ENCODE measurements at places on chromosomes 4 and X. TPM values are rescaled to one million over a fixed set of nuclear protein-coding genes. Genes with fewer than 3 reads are reported as not detected.
A peak's percentile ranks its signal among the peaks of the same experiment; 100 is the strongest.

- no peak overlapping the region for H3K4me3 ChIP-seq
- no peak overlapping the region for H3K27ac ChIP-seq
- no peaks in the 10 kb centered on the region for H3K4me1 ChIP-seq
- no peaks in the 10 kb centered on the region for H3K36me3 ChIP-seq
These were observed 191.2 kb downstream of the IDS start for GRCh38 chrX:149313871-149314371.

DNA sequence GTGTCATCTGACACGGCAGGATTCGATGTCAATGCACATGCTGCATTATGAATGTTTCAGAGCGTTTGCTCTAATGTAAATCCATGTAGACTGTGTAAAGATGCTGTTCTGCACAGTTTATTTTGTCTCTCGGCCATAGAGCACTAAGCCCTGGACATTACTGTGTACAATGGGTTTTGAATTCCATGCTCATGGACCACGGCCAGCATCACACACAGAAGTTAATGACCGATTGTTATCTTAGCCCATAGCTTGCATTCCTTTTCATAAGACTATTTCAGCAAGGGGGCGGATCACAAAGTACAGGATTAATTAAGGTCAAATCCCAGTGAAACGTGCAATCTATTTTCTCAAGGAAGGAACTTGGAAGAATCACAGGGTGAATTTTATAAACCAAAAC, 286.1 kb upstream of the TENM3 start:
- no peaks in the 10 kb centered on the region for H3K27me3 ChIP-seq
- no peaks in the 10 kb centered on the region for H3K4me1 ChIP-seq
- no peak overlapping the region for H3K4me3 ChIP-seq
- no peak for DNase-seq
- H3K27ac ChIP-seq = no peak overlapping the region
- no peaks in the 10 kb centered on the region for H3K36me3 ChIP-seq

DNA sequence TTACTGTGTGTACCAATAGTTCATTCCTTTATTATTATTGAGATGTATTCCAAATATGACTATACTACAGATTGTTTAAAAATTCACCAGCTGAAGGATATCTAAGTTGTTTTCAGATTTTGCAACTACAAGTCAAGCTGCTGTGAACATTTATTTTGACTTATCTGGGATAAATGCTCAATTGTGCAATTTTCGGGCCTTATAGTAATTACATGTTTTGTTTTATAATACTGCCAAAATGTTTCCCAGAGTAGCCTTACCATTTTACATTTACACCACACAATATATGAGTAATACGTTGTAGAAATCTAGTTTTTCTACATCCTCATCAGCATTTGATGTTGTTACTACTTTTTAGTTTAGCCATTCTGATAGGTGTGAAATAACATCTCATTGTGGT, 179.6 kb downstream of the ANTXR2 start:
- no peaks in the 10 kb centered on the region for H3K4me1 ChIP-seq
- H3K27me3 ChIP-seq = no peaks in the 10 kb centered on the region
- H3K36me3 ChIP-seq = no peaks in the 10 kb centered on the region

- no peak overlapping the region for H3K4me3 ChIP-seq
- no peaks in the 10 kb centered on the region for H3K36me3 ChIP-seq
- no peak overlapping the region for H3K27ac ChIP-seq
- DNase-seq = no peak
- H3K27me3 ChIP-seq = no peaks in the 10 kb centered on the region
These were observed 834.6 kb upstream of the AMOT start for GRCh38 chrX:113675278-113675677.

GRCh38 chr4:150938417-150938816, 76.7 kb downstream of the LRBA start:
- H3K36me3 ChIP-seq = no peaks in the 10 kb centered on the region
- no peak overlapping the region for H3K4me3 ChIP-seq
- no peak for DNase-seq
- no peaks in the 10 kb centered on the region for H3K4me1 ChIP-seq
- no peak overlapping the region for H3K27ac ChIP-seq

GRCh38 chr4:77652237-77652897, 46.7 kb downstream of the CXCL13 start:
- no peaks in the 10 kb centered on the region for H3K36me3 ChIP-seq
- H3K27ac ChIP-seq = no peak overlapping the region
- no peaks in the 10 kb centered on the region for H3K27me3 ChIP-seq
- no peak for DNase-seq
- no peak overlapping the region for H3K4me3 ChIP-seq

- H3K27ac ChIP-seq = no peak overlapping the region
- no peak for DNase-seq
- H3K4me3 ChIP-seq = peak overlapping the region; percentile 60
- H3K36me3 ChIP-seq = no peaks in the 10 kb centered on the region
- peaks cover 11% of the 10 kb centered on the region for H3K4me1 ChIP-seq
These were observed 529 bp upstream of the CITED1 start for GRCh38 chrX:72306085-72306801.

- H3K36me3 ChIP-seq = no peaks in the 10 kb centered on the region
- no peak overlapping the region for H3K4me3 ChIP-seq
- no peaks in the 10 kb centered on the region for H3K27me3 ChIP-seq
- no peak overlapping the region for H3K27ac ChIP-seq
These were observed 44.9 kb downstream of the CCNG2 start for GRCh38 chr4:77201857-77202256.

DNA sequence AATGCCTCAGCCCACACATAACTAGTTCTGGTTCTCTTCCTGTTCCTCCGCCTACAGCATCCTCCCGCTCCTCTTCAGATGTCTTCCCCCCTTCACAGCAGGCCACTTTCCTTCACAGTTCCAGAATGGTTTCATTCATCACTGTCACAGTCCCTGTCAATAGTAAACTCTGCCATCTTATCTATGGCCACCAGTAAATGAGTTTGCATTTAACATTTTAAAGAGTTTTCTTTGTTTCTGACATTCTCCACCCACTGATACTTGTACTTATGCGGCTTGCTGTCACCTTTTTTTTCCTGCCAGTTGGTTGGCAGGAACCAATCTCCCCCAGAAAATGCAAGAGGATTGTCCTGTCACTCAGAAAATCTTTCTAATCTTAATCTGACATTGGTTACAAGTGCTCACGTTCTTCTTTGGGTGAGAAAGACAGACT, 114.1 kb downstream of the GLUD2 start:
- no peaks in the 10 kb centered on the region for H3K36me3 ChIP-seq
- no peak overlapping the region for H3K4me3 ChIP-seq
- no peaks in the 10 kb centered on the region for H3K27me3 ChIP-seq
- H3K4me1 ChIP-seq = no peaks in the 10 kb centered on the region
- no peak for DNase-seq

GRCh38 chr4:88447371-88448095, 9.4 kb upstream of the HERC5 start:
- H3K27me3 ChIP-seq = no peaks in the 10 kb centered on the region
- no peak overlapping the region for H3K27ac ChIP-seq
- no peaks in the 10 kb centered on the region for H3K36me3 ChIP-seq
- DNase-seq = no peak

DNA sequence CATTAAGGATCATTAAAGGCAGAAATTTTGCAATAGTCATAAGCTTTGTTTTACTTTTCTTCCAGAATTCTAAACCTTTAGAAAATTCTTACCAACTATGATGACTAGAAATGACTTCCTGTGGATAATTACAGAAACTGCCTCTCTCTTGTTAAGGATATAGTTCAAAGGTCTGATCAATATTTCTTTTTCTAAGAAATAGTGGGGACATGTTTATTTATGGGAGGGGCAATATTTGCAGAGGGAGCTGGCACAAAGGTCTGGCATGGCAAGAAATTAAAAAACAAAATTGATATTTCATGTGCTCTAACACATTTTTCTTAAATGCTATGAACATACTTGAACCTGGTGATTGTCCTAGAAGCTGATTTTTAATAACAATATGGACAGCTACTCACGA, 448.9 kb downstream of the KCTD8 start:
- H3K27me3 ChIP-seq = no peaks in the 10 kb centered on the region
- no peak for DNase-seq
- H3K4me3 ChIP-seq = no peak overlapping the region
- H3K36me3 ChIP-seq = no peaks in the 10 kb centered on the region

- H3K27me3 ChIP-seq = no peaks in the 10 kb centered on the region
- DNase-seq = no peak
- H3K4me1 ChIP-seq = no peaks in the 10 kb centered on the region
- H3K4me3 ChIP-seq = no peak overlapping the region
- no peak overlapping the region for H3K27ac ChIP-seq
These were observed 107.4 kb upstream of the MAMLD1 start for GRCh38 chrX:150255441-150256296.

GRCh38 chr4:89645482-89645881, 191.5 kb downstream of the SNCA start:
- no peak overlapping the region for H3K27ac ChIP-seq
- no peaks in the 10 kb centered on the region for H3K36me3 ChIP-seq
- DNase-seq = no peak
- H3K4me1 ChIP-seq = no peaks in the 10 kb centered on the region
- no peak overlapping the region for H3K4me3 ChIP-seq

- no peak overlapping the region for H3K4me3 ChIP-seq
- DNase-seq = no peak
- no peaks in the 10 kb centered on the region for H3K36me3 ChIP-seq
- H3K27me3 ChIP-seq = no peaks in the 10 kb centered on the region
- no peaks in the 10 kb centered on the region for H3K4me1 ChIP-seq
These were observed 28.5 kb upstream of the CRMP1 start for GRCh38 chr4:5921101-5921980.

- H3K36me3 ChIP-seq = no peaks in the 10 kb centered on the region
- H3K4me3 ChIP-seq = no peak overlapping the region
- peak; percentile 50 for DNase-seq
- no peak overlapping the region for H3K27ac ChIP-seq
These were observed 37.8 kb upstream of the SLC9A7 start for GRCh38 chrX:46796574-46797191.

- no peaks in the 10 kb centered on the region for H3K27me3 ChIP-seq
- no peaks in the 10 kb centered on the region for H3K36me3 ChIP-seq
- no peak for DNase-seq
- H3K4me3 ChIP-seq = no peak overlapping the region
These were observed 122.2 kb upstream of the ESX1 start for GRCh38 chrX:104376937-104377336.

DNA sequence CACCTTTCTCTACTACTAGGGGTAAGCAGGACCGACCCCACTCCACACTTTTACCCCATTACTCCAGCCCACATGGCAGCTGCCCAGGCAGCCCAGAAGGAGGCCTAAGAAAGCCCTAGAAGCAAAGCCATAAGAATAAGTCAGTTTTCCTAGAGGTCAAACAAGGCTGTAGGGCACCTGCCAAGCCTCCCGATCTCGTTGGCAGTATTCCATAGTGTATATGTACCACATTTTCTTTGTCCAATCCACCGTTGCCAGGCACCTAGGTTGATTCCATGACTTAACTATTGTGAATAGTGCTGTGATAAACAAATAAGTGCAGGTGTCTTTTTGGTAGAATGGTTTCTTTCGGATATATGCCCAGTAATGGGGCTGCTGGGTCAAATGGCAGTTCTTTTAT, 54.2 kb downstream of the RHOXF2B start:
- no peak overlapping the region for H3K4me3 ChIP-seq
- no peak overlapping the region for H3K27ac ChIP-seq
- DNase-seq = no peak
- no peaks in the 10 kb centered on the region for H3K36me3 ChIP-seq
- H3K4me1 ChIP-seq = no peaks in the 10 kb centered on the region

DNA sequence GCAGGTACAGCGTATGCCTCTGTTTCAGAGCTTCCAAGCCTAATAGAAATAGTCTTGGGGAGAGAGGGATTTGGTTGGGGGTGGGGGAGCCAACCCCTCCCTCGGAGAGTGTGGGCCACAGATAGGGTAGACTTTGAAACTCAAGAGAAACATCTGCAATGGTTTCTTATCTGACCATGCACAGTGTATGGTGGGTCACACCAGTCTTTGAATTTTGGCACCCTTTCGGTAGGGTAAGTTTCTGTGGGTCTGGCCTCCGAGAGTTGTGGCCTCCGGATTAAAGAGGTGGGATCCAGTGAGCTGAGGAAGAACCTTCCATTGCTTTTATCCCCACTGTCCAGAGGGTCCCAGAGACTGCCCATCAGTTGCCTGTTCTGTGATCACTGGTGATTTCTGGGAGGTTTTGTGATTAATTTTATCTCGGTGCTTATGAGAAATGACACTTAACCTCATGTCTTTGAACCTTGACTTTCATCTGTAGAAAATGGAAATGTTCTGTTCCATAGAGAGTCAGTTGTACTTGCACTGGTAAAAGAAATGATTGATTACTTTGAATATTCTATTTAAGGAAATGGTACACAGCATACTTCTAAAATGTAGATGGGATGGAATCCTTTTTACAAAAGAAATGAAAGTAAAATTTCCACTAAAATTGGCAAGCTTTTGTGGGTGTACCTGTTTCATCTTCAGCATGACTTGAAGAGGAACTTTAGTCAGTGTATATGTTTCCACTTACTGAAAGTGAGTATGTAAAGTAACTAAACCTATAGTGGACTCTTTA, 62.7 kb downstream of the TMEM131L start:
- no peak overlapping the region for H3K4me3 ChIP-seq
- no peaks in the 10 kb centered on the region for H3K27me3 ChIP-seq
- no peak for DNase-seq

DNA sequence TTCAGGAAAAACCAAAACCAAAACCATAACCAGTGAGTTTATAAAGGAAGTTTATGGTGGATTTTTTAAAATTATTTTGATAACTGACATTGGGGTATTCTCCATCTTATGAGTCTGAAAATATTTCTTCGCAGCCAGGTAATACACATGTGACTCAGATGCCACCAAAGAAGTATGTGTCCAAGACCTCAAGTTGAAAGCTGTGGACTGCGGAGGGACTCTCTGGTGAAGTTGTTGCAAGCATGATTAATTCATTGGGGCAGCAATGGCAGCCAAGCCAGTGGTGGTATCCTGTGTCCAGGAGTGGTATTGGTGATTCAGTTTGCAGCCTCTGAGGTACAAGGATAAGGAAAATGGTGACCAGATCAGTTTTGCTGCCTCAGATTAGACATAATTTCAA, 14.0 kb upstream of the ADH5 start:
- H3K27me3 ChIP-seq = no peaks in the 10 kb centered on the region
- no peaks in the 10 kb centered on the region for H3K4me1 ChIP-seq
- no peaks in the 10 kb centered on the region for H3K36me3 ChIP-seq
- no peak for DNase-seq
- no peak overlapping the region for H3K4me3 ChIP-seq

GRCh38 chr4:122118243-122118642, 33.9 kb upstream of the BLTP1 start:
- no peaks in the 10 kb centered on the region for H3K36me3 ChIP-seq
- DNase-seq = no peak
- H3K27ac ChIP-seq = no peak overlapping the region
- H3K4me1 ChIP-seq = no peaks in the 10 kb centered on the region
- no peaks in the 10 kb centered on the region for H3K27me3 ChIP-seq

GPC4 gene
- 3.1 TPM for total RNA-seq

NAT8L gene
- 1.5 TPM for total RNA-seq

DUX4 gene
- not detected for total RNA-seq

SPANXB1 gene
- not detected for total RNA-seq

CABS1 gene
- total RNA-seq = not detected

RAB41 gene
- total RNA-seq = not detected

ACE2 gene
- total RNA-seq = 2.4 TPM

FGF5 gene
- not detected for total RNA-seq

MYOZ2 gene
- total RNA-seq = 290 TPM
